ENCODE measurements at places on chromosomes 2 and 18.

DNA sequence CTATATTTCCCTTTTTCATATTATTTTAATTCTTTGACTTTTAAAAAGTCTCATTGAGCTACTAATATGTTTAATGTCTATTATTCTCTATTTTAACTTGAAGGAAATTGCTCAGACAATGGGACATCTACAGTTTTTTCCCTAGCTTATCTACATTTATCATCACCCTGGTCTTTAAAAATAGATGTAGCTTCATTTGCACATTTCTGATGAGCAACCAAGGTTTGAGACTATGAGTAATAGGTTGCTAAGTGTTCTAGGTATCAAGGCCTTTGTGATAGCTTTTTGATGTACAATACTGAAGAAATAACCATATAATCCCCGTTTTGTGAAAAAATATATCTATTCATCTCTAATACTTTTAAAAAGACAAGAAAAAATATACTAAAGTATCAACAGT lies 47.0 kb downstream of the STAT4 start:
- H3K4me3 ChIP-seq = no peak overlapping the region
- no peaks in the 10 kb centered on the region for H3K4me1 ChIP-seq
- no peak overlapping the region for H3K27ac ChIP-seq
- no peak for DNase-seq
- no peaks in the 10 kb centered on the region for H3K36me3 ChIP-seq
- H3K27me3 ChIP-seq = peaks cover 3% of the 10 kb centered on the region

DNA sequence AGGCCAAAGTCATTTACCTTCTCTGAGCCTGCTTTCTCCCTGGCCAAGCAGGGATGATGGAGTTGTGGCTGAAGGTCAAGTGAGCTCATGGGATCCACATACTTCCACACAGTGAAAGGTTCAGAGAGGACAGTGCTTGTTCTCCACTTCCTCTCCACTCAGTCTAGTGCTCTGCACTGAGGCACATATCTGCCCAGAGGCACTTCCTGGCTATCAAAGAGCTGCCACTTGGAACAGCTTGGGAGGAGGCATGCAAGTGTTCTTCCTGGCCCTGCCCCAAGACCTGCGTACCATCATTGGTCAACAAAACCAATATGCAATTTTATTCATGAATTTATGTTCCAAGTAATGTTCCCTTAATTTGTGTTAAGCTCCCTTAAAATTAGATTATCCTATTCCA lies 71.9 kb downstream of the RNF152 start:
- no peak overlapping the region for H3K27ac ChIP-seq
- no peaks in the 10 kb centered on the region for H3K4me1 ChIP-seq
- H3K36me3 ChIP-seq = no peaks in the 10 kb centered on the region
- H3K4me3 ChIP-seq = no peak overlapping the region

DNA sequence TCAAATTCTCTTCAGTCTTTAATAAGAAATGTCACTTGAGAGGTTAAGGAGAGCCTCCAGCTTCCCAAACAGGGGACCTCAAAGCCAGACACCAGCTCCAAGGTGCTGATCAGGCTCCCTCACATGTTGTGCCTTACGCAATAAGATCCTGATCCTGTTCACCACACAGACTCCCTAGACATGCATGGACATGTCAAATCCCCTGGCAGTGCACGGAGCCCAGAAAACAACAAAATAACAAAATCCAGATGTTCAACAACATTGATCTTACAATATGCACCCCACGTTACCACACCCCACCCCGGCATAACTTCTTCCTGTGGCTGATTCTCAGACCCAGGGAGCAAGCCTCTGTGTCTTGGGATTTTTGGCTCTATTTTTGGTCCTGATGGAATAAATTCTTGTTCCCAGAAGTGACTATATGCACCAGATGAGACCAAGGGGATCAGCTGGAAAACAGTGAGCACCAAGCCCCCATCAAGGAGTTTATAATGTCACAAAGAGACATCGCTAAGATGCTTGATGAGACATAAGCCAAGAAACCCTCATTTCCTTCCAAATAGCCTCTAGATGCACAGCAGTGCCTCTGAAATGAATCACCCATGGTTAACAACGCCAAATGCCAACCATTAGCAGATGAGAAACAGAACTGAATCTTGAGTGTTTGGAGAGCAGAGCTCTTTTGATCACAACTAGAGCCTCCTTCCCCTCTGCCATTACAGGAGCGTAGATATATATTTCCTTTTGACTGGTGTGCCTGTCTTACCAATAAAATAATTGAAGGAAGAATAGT lies 198.2 kb downstream of the PRKCE start:
- no peak for DNase-seq
- H3K27ac ChIP-seq = no peak overlapping the region
- no peaks in the 10 kb centered on the region for H3K27me3 ChIP-seq
- no peak overlapping the region for H3K4me3 ChIP-seq
- no peaks in the 10 kb centered on the region for H3K36me3 ChIP-seq

DNA sequence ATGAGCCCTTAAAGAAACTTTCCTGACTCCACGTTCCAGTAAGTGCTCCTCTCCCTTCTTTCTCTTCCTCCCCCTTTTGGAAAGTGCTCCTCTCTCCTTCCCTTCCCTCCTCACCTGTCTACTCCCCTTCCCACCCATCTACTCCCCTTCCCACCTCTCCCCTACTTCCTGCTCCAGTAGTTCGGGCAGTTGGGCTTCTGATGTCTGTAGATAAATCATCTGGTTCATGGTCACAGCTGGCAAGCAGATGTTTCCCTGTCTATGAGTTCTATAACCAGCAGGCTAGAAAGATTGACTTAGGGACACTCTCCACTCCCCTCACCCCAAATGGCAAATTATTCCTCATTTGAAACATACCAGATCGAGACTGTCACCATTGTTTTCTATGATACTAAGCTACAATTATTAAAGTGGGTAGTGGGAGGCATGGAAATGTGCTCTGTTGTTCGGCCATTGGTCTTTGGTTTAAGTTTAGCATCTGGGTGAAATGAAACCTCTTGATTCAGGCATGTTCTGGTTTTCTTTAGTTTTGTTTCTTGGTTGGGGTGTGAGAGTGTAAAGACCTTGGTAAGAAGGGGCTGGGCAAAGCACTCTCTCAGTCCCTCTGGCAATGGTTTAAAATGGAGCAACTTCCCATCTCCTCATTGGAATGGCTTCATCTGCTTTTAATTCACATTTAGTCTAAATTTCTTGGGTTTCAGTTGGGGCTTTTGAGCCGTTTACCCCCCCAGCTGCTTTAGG lies 413.2 kb upstream of the SPRED2 start:
- H3K27ac ChIP-seq = no peak overlapping the region
- no peaks in the 10 kb centered on the region for H3K4me1 ChIP-seq
- H3K27me3 ChIP-seq = peaks cover 2% of the 10 kb centered on the region
- no peaks in the 10 kb centered on the region for H3K36me3 ChIP-seq

DNA sequence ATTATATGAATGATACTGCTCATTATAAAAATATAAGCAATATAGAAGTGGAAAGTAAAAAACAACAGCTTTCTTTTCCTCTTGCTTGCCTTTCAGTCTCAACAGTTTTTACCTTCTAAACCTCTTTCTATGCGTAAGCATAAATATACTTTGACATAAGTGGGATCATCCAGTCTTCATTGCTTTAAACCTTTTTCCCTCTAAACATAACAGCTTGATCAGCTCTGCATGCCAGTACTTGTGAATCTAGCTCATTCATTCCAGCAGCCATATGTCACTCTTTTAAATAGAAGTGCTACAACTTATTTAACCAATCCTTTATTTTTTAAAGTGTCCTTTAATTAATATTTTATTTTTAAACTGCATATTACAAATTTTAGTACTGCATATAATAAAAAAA lies 88.1 kb downstream of the TTC27 start:
- H3K27ac ChIP-seq = no peak overlapping the region
- DNase-seq = no peak
- no peak overlapping the region for H3K4me3 ChIP-seq
- no peaks in the 10 kb centered on the region for H3K27me3 ChIP-seq
- H3K36me3 ChIP-seq = no peaks in the 10 kb centered on the region
- H3K4me1 ChIP-seq = peaks cover 8% of the 10 kb centered on the region

DNA sequence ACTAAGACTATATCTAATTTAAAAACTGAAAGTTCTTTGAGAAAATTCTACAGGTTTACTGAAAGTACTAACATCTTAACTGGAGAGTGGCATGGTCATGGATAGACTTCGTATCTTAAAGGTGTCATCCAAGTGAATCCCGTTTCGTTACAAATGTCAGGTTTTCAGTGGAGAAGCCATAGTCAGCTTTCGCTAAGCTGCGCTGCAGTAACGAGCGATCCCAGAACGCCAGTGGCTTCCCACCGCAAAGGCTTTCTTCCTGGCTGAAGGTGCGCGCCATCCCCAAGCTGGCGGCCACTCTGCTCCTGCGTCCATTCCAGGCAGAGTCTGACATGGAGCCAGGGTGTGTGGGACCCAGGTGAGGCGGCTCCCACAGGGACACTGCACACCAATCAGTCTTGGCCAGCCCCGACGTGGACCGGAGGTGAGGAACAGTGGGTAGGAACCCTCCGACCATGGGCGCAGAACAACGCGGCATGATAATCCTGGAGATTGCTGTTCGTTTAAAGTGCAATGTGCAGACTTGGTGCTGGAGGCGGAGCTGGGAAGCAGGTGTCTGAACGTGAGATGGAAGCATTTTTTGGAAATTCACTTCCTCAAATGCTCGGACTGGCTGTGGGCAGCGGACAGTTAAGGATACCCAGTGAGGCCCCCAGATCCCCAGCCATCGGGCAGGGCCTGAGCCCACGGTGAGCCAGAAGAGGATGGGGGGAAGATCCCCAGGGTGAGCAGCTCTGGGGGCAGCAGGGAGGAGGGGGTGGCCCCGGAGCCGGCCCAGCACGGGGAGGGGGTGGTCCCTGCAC lies 27.8 kb upstream of the KCNG2 start:
- H3K27me3 ChIP-seq = peaks cover 63% of the 10 kb centered on the region
- H3K27ac ChIP-seq = no peak overlapping the region
- H3K4me3 ChIP-seq = no peak overlapping the region
- no peak for DNase-seq
- H3K4me1 ChIP-seq = no peaks in the 10 kb centered on the region

DNA sequence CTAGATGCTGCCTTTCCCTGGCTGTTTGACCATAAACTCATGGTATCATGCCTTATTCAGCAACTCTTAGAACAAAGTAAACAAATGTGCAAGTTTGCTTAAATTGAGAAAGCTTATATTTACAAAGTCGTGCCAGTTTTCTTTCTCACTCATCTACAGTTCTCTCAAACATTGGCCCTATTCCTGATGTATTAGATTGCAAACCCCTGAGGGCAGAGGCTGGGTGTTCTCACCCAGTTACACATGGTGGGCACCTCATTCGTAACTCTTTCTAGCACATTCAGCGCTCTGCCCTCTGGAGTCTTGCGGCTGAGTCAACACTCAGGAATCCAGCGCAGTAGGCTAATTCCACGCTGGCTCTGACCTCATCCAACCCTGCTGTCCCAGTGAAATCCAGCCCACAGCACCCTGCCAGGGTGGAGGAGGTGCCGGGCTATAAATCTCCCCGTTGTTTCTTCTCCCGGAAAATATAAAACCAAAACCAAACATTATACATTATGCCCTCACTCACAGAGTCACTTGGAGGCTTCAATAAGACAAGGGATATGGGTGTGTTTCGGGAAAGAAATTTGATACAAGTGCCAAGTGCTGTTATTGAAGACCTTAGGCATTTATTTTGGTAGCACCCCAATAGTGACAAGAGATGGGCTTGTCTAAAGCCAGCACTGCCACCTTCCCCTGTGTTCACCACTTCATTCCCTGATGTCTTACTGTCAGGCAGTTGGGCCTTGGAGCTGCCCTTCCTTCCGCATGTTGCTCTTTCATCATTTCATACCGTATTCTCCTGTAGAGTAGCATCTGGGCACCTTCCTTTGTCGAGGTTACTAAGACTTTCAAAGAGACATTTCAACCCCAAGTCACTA lies 287.4 kb downstream of the PRKCE start:
- no peak overlapping the region for H3K27ac ChIP-seq
- H3K36me3 ChIP-seq = no peaks in the 10 kb centered on the region
- peaks cover 14% of the 10 kb centered on the region for H3K4me1 ChIP-seq
- no peaks in the 10 kb centered on the region for H3K27me3 ChIP-seq
- peak; percentile 78 for DNase-seq
- no peak overlapping the region for H3K4me3 ChIP-seq

DNA sequence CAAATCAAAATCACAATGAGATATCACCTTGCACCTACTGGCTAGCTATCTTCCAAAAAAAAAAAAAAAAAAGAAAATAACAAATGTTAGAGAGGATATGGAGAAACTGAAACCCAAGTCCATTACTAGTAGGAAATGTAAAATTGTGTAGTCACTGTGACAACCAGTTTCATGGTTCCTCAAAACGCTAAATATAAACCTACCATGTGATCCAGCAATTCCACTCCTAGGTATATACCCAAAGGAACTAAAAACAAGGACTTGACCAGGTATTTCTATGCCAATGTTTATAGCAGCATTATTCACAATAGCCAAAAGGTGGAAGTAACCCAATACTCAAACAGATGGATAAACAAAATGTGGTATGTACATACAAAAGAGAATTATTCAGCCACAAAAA lies 11.7 kb upstream of the SCRN3 start:
- no peaks in the 10 kb centered on the region for H3K27me3 ChIP-seq
- H3K4me3 ChIP-seq = no peak overlapping the region
- no peak for DNase-seq

- H3K36me3 ChIP-seq = no peaks in the 10 kb centered on the region
- no peak for DNase-seq
- no peak overlapping the region for H3K27ac ChIP-seq
- H3K27me3 ChIP-seq = 0 out of 3 replicates have a peak, but pooled peaks cover 2% of the 10 kb centered on the region
Measured at GRCh38 chr2:231821908-231822307, 35.7 kb downstream of the COPS7B start.

GRCh38 chr2:20430461-20431300 lies 16.2 kb upstream of the RHOB start:
- peaks cover 64% of the 10 kb centered on the region for H3K4me1 ChIP-seq
- no peak overlapping the region for H3K4me3 ChIP-seq
- no peak for DNase-seq
- no peak overlapping the region for H3K27ac ChIP-seq
- H3K36me3 ChIP-seq = no peaks in the 10 kb centered on the region

GRCh38 chr18:63454497-63454896 lies 22.3 kb upstream of the SERPINB5 start:
- H3K4me1 ChIP-seq = no peaks in the 10 kb centered on the region
- H3K27ac ChIP-seq = no peak overlapping the region
- no peak overlapping the region for H3K4me3 ChIP-seq
- no peaks in the 10 kb centered on the region for H3K36me3 ChIP-seq
- H3K27me3 ChIP-seq = peaks cover 5% of the 10 kb centered on the region
- DNase-seq = no peak

- H3K4me1 ChIP-seq = no peaks in the 10 kb centered on the region
- H3K27ac ChIP-seq = no peak overlapping the region
- no peak overlapping the region for H3K4me3 ChIP-seq
- H3K27me3 ChIP-seq = no peaks in the 10 kb centered on the region
- DNase-seq = no peak
Measured at GRCh38 chr2:139142252-139142880, 362.2 kb upstream of the NXPH2 start.
